ENCODE measurements at places on chromosomes 12 and 14.

- DNase-seq: no peak
Measured at GRCh38 chr12:46499901-46500300, 127.3 kb upstream of the SLC38A2 start.

DNA sequence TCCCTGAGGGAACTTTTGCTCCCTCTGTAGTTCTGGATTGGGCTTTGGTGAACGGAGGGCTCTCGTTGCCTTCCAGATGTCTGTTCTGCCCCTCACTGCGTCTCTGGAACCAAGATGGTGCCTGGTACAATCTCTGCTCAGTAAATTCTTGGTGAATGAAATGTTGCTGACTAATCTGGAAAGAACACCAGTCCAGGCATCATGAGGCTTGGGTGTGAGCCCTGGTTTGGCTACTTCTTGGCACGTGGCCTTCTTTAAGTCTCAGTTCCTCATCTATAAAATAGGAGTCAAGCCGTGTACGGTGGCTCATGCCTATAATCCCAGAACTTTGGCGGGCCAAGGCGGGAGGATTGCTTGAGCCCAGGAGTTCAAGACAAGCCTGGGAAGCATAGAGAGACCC lies 4.3 kb downstream of the HHIPL1 start:
- no peak for DNase-seq

DNA sequence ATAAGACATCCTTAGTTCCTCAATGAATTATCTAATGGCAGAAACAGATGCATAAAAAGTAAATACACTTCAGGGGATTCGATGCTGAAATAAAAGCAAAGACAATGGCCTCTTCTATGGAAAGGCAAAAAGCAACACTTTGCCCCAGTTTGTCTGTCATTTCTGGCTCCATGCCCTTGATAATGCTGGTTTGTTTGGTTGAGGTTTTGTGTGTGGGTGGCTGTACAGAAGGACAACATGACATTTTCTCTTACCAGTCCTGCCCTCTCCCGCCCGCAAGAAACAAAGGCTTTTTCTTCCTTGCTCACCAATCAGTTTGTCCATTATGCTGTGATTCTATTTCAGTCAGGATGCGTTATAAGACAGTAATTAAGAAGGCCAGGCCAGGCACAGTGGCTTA lies 18.1 kb upstream of the WDR89 start:
- no peak for DNase-seq

DNA sequence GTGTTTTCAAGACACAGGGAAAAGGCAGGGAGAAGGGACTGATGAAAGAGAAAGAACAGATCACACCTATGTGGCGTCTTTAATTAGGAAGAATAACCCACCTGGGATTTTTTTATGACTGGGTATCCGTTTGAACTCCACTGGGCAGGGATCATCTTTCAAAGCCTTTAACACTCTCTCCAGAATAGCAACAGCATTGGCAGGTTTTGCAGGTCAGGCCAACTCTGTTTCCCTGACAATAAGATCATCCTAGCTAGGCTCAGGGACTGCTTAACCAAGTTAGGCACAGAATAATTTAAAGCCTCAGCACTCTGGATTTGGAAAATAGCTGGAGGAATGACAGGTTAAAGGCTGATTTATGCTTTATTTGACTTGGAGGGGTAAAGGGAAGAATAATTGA lies 117.6 kb downstream of the SUDS3 start:
- no peak for DNase-seq

DNA sequence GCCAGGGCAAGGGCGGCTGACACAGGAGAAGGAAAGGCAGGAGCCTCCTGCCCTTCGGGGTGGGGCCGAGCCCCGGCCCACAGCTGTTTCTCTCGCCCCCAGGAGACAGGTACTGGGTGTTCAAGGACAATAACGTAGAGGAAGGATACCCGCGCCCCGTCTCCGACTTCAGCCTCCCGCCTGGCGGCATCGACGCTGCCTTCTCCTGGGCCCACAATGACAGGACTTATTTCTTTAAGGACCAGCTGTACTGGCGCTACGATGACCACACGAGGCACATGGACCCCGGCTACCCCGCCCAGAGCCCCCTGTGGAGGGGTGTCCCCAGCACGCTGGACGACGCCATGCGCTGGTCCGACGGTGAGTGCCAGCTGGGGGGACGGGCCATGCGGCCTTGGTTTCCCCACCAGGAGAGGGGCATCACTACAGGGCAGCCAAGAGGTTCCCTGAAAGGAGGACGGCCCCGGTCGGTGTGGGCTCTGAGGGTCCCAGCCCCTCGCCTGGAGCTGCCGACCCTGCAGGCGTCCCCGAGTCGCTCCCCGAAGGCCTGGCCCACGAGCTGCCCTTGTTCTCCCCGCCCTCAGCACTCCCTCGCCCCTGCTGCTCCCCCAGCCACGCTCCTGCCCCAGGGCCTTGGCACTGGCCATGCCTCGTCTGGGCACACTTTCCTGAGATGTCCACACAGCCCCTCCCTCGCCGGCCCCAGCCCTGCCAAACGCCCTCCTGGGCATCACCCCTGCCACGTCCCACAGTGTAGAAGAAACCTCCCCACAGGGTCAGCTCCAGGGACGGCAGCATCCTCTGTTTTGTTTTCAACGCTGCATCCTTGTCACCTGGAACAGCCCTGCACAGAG lies 21.7 kb downstream of the MMP17 start:
- no peak for DNase-seq

GRCh38 chr14:70812124-70812818 lies 3.0 kb upstream of the MAP3K9 start:
- DNase-seq: no peak

- no peak for DNase-seq
Measured at GRCh38 chr12:132199526-132200319, 55.5 kb downstream of the NOC4L start.

GRCh38 chr12:221736-222135 lies 7.8 kb upstream of the SLC6A12 start:
- DNase-seq: no peak

- no peak for DNase-seq
Measured at GRCh38 chr14:104116288-104116755, 22.1 kb upstream of the KIF26A start.

DNA sequence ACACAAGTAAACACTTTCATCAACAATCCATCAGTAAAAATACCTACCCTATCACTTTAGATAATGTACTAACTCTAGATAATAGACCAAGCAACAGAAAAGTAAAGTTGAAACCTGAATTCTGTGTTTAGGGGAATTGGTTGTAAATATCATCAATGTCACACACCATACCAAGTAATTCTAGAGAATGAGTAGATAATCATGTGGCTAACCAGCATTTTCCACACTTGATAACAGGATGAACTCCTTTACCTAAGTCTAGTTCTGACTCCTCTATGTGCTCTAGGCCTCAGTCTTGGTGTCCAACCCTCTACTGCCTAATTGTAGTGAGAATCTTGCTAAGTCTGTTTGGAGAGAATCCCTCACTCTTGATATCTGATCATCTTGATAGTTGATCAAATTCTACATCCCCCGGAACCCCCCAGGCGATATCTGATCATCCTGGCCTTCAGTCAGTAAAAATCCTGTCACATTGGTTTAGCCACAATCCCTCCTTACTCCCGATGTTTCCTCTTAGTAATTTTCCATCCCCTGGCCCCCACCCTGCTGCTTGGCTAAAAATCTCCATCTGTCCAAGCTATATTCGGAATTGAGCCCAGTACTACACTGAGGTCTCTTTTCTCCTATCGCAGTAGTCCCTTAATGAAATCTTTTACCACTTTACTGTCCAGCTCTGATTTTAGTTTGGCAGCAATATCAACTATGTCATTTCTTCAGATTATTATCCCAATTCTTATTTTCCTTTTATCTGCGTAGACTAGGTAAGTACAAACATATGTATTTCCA lies 3.4 kb upstream of the SLCO1A2 start:
- DNase-seq: no peak

- DNase-seq: peak; percentile 37
Measured at GRCh38 chr14:68246786-68247105, 427.2 kb downstream of the RAD51B start.

- DNase-seq: peak; percentile 19
Measured at GRCh38 chr14:55440385-55440784, at the start of gene TBPL2. Gene TBPL2 (minus strand): TSS chr14:55440616. CDS start chr14:55440449, 167 bp downstream.

DNA sequence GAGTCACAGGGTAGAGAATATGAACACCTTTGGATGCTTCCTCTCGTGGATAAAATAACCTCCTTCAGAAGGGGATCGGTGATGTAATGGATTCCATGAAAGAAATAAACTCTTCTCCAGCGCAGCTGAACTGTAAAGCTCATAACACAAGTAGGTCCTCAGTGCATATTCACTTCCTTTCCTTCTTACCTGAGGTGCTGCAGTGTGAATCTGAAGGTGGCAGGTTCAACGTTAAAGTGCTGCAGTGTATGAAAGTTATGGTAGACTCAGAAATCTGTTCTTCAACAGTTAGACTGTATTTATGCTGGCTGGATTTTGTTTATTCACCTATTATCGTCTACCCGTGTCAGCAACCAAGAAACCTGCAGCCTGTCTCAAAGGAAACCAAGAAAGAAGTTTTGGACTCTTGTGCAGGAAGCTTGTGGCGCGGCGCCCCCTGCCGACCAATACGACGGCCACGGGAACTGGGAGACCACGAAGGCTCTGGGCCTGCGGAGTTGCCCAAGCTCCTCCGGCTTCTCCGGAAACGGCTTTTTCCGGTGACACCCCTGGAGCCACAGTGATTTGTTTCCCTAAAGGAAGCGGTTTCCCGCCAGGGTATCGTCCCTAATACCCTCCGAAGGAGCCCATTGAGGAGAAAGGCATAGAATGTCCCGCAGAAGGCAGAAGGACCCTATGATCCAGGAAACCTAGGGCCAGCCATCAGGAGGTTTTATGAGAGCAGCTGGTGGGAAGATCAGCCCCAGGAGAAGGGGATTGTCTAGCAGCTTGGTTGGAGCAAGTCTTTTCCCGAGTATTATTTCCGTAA lies 17.6 kb upstream of the RNASE3 start:
- peak; percentile 93 for DNase-seq

- DNase-seq: peak; percentile 37
Measured at GRCh38 chr14:73240816-73241480, 3.6 kb downstream of the PAPLN start.

DNA sequence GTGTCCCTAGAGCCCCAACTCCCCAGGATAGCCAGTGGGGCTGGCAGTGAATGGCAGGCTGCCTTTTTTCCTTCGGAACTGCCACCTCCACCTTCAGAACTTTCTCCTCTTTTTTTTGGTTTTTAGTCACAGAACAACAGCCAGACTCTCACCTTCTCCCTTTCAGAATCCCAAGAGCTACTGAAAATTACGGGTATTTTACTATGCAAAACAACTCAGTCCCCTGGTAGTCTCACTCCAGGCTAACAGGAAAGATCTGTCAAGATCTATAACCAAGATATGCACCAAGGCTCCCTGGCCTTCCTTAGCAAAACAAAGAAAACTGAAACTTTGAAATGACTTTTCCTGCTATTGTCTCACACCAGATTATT lies 12.5 kb downstream of the PLEKHG6 start:
- DNase-seq: no peak

GRCh38 chr14:94088516-94088915 lies 7.4 kb downstream of the IFI27L1 start:
- DNase-seq: no peak

DNA sequence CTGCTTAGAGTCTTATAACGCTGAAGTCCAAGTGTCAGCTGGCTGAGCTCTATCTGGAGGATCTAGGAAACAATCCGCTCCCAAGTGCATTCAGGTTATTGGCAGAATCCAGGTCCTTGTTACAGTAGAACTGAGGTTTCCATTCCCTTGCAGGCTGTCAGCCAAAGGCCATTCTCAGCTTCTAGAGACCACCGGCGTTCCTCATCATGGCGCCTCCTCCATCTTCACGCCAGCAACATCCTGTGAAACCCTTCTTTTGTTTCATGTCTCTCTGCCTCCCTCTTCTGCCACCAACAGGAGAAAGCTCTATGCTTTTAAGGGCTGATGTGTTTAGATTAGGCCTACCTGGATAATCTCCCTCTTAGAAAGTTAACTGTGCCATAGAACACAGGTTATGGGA lies 133.0 kb upstream of the RASSF8 start:
- DNase-seq: no peak

GRCh38 chr14:79627058-79627457 lies 584.2 kb downstream of the DIO2 start:
- no peak for DNase-seq

GRCh38 chr12:118356809-118357256 lies 15.9 kb downstream of the TAOK3 start:
- DNase-seq: peak; percentile 62

DNA sequence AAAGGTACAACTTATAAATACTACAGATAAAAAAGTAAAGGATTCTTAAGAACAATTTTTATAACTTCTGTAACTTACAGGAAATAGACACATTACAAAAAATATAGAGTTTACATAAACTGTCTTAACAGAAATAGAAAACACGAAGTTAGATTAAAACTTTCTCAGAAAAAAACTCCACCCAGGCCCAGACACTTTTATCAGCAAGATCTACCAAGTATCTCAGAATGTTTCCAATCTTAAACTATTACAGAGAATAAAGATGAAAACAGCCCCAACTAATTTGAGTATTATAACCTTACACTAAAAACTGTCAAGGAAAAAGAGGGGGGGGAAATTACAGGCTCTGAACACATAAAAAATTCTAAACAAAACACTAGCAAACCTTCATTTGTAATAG lies 8.2 kb downstream of the ZFC3H1 start:
- no peak for DNase-seq

GRCh38 chr12:94641283-94641682 lies 9.1 kb downstream of the TMCC3 start:
- no peak for DNase-seq

GRCh38 chr12:67370979-67371378 lies 101.8 kb downstream of the CAND1 start:
- no peak for DNase-seq

DNA sequence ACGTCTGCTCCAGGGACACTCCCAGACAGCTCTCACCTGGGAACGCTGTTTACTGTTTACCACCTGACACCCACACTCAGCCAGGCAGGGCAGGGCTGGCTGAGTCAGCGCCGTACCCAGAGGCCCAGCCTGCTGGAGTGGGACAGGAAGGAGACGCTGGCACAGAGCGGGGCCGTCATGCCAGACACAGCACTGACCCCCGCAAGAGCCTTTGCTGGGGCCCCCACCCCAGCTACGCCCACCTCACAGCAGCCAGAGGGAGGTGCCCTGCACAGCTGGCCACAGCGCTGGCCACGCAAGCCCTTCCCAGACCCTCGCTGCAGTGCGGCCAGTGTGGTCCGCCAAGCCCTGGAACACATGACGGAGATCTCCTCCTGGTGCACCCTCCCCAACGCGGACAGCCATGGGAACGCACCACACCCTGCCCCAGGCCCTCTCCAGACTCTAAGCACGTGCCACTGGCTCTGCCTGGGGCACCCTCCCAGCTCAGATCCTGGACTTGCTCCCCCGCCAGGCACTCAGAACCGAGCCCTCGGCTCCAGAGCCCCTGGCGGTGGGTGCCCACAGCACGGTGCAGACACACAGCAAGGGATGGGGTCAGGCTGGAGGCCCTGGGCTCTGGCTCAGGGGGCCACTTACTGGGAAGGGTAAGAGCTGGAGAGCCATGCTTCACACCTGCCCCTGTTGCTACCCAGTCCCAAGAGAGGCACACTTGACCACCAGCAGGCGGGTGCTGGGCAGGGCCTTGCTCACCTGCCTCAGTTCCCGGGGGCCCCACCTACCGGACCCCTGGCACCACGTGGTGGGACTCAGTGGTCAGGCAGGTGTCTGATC lies 5.7 kb downstream of the AHNAK2 start:
- DNase-seq: no peak

All from hematopoietic multipotent progenitor cell treated with erythropoietin and hydrocortisone succinate and interleukin-3 and kit ligand, for 4 days (in vitro differentiated cells).